Inflammatory macrophage (primary cell): ENCODE measurements at places on chromosomes 7 and 10.
A peak's percentile ranks its signal among the peaks of the same experiment; 100 is the strongest.

GRCh38 chr10:137031-137430 is 1.8 kb downstream of the ZMYND11 start:
- no peak for DNase-seq

GRCh38 chr7:109092268-109092667 is 522.6 kb downstream of the DNAJB9 start:
- DNase-seq: no peak

DNA sequence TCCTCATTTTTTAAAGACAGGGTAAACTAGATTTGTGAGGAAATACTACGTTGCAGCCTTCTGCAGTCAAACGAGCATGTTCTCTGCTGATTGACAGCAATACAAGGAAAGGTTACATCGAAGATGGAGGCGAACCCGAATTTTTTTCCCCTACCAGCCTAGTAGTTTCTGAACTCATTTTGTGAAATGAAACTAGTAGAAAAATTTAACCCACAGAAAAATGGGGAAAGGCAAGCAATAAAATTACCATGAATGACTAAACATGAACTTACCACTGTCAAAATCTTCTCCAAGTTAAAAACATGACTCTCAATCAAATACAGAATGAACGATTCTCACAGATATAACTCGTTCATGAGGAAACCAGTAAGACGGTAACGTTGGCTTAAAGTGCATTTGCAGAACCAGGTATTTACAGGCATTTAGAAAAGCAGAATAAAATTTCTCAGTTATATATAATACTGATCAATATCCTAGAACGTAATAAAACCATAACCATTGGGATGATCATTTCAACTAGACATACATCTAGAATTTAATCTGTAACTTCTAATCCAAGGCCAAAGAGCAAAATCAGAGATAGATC is 73.9 kb downstream of the CELF2 start:
- DNase-seq: no peak

GRCh38 chr7:141439164-141439563 is 112.0 kb upstream of the AGK start:
- DNase-seq: no peak

DNA sequence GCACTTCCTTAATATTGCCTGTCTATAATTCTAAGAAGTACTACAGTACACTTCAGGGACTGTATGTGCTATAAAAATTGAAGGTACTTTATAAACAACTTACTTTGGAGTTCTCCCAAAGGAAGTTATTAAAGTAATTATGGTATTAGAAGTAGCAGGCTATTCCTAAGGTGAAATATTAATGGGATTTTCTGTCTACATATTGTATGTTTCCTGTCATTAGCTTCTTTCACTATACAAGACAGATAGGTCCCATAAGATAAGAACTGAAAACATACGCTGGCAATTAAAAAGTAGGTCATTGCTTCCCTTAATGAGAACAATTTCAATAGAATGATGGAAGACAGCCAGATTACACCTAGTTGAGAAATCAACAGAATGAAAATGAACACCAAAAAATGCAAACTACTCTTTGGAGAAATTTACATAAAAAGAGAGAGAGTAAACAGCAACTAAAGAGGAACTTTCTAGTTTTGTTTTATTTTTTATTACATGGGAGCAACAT is 147.0 kb downstream of the HBP1 start:
- DNase-seq: no peak

DNA sequence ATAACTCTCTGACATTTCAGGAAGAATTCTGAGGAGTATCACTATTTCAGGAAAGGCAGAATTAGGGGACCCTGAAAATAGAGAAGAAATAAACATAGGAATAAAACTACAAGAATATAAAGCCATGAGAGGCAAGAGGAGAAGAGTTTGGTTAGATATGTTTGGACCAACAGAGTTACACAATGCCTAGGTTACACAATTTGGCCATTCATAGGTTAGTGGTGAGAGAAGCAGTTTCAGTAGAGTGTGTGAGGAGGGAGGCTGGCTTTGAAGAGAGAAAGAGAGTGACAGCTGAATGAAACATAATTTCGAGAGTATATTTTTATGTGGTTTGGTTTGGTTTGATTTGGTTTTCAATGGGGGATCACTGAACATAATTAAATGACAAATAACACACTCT is 783.2 kb upstream of the LRRN3 start:
- DNase-seq: no peak

DNA sequence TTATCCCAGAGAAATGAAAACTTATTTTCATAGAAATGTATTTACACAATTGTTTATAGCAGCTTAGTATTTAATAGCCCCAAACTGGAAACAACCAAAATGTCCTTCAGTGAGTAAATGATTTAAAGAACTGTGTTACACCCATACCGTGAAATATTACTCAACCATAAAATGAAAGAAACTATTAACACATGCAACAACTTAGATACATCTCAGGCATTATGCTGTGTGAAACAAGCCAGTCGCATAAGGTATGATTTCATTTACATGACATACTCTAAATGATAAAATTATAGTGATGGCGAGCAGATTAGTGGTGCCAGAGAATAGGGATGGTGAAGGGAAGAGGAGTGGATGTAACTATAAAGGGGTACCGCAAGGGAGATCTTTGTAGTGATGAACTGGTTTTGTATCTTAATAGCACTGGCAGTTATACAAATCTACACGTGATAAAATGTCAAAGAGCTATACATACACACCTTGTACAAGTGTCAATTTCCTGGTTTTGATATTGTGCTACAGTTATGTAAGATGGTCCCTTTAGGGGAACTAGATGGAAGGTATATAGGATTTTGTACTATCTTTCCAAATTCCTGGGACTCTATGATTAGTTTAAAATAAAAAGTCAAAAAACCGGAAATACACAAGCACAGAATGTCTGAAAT is 40.5 kb downstream of the MACC1 start:
- no peak for DNase-seq

- no peak for DNase-seq
These were observed 48.9 kb upstream of the PDCD4 start for GRCh38 chr10:110822712-110823311.

DNA sequence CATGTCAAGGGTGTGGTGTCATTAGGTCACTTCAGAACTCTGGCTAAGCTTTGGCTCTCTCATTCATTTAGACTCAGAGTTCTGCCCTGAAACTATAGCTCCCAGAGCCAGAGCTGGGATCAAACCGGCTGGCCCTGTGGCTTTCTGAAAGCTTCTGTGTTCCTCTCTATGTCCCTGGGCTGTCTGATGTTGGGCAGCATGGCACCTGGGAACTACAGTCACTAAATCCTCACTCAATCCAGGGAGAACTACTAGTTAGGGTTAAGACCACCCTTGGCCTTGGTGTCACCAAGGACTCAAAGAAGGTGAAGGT is 13.2 kb downstream of the ATG9B start:
- peak; percentile 36 for DNase-seq

DNA sequence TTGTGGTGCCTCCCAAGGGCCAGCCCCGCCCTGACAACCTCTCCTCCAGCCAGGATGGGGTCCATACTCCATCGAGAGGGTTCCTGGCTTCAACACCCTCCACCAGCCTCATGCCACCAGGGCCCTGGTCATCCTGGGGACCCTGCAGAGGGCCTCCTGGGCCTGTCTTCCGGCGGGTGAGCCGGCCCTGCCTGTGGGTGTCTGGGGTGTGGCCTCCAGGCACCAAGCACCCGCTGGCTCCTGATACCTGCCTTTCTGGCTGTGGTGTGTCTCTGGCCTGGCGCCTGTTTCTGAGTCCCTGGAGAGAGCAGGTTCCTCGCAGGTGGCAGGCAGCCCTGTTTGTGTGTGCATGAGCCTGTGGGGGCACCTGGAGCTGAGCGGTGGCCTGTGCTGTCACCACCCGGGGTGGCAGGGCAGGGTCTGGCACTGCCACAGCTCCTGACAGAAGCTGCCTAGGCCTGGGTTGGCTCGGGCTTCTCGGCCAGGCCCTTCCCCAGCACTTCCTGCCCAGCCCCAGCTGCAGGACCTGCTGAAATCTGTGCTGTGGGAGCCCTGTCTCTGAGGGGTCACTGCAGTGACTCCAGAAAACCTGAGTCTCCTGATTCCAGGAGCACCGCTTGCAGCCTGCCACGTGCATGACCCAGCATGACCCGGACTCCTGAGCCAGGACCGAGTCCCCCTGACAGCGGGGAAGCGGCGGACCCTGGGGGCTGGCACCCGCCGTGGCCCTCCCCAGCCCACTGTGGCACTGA is 18.4 kb downstream of the ADAM8 start:
- DNase-seq: peak; percentile 44

DNA sequence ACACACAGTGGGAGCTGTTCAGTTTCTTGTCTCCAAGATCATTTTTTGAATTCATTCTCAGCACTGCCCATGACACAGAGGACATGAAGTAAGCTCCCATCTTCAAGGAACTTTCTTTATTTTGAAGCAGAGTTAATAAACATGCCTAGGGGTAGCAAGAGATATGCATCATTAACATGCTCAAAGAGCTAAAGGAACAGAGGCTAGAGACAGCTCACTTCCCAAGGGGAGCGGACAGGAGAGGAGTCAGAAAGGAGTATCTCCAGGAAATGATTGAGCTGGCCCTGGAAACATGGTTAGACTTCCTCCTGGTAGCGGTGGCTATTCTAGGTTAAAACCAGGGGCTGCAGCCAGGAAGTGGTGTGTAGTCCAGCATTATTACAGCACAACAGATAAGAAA is 135.9 kb downstream of the GPAM start:
- DNase-seq: no peak

GRCh38 chr7:94630855-94631254 is 25.1 kb downstream of the SGCE start:
- no peak for DNase-seq

DNA sequence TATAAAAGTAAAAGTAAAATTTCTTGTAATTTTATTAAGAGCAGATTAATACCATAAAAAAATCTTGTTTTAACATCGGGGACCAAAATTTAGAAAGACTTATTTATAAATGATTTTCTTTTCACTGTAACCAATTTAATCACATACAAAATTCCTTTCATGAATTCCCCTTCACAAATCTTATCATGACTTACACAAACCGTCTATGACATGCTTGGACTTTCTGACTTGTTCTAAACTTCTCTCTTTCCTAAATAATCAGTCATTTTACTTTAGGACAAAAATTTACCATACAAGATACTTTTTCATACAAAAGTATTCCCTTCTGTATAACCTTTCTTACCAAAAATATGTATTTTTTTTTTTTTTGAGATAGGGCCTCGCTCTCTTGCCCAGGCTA is 9.3 kb downstream of the CROT start:
- no peak for DNase-seq

DNA sequence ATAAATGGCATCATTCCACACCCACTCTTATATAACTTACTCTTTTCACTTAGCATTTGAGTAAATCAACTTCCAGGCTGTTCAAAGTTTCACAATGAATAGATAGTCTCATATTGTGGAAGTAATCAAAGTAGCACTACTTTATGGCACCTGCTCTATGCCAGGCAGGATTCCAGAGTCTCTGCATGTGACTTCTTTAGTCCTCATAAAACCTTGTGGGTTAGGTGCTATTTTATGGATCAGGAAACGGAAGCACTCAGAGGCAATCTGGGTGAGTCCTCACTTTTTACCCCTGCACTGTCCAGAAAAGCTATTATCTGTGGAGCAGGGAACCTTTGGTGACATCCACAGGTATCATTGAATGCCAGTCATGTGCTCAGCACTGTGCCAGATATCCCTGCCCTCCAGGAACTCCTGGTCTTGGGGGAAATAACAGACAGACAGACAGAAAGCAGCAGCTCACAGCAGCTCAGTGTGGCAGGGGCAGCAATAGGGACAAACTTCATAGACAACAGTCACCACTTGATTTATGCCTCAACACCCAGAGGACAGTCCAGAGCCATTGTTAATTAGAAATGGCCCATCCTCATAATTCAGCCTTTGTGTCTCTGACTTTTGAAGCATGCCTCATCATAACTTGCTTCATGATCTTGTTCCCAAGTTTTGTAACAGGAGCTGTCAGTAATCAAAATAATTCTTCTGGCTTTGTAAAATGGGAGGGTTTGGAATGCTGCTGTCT is 160.6 kb downstream of the SEC23IP start:
- DNase-seq: no peak
